ENCODE measurements at places on chromosomes 5 and 9. TPM values are rescaled to one million over a fixed set of nuclear protein-coding genes. Genes with fewer than 3 reads are reported as not detected.
A peak's percentile ranks its signal among the peaks of the same experiment; 100 is the strongest.

Gene COL5A1
- not detected for total RNA-seq

Gene CYSRT1
- 0.30 TPM for total RNA-seq

DNA sequence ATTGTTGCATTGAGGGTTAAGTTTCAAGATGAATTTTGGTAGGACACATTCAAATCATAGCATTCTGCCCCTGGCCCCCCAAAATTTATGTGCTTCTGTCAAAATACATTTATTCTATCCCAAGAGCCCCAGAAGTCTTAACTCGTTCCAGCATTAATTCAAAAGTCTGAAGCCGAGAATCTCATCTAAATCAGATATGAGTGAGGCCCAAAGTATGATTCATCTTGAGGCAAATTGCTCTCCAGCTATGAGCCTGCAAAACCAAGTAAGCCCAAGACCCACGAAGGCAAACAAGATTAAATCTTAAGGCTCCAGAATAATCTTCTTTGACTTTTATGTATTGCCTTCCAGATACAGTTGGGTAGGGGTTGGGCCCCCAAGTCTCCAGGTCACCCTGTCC is 19.2 kb downstream of the TNPO1 start:
- no peak overlapping the region for H3K27ac ChIP-seq
- H3K27me3 ChIP-seq: no peaks in the 10 kb centered on the region
- peaks cover 2% of the 10 kb centered on the region for H3K4me1 ChIP-seq

DNA sequence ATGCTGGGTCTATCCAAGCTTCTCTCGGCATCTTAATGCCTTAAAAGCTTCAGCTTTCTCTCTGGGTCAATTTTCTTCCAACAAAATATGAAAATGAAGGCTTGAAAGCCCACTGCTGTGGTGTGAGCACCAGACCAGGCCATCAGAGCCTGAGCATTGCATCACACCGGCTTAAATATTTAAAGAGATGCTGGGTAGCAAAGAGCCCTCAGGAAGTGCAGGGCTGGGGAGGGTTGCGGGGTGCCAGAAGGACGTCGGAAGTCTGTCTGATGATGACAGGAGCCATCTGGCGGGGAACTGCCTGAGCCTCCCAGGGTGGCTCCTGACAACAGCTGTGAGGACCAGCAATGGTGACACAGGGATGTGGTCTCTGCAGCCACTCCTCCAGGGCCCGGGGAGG is 185.5 kb downstream of the OLFM1 start:
- H3K4me1 ChIP-seq: no peaks in the 10 kb centered on the region
- H3K27me3 ChIP-seq: peaks cover 34% of the 10 kb centered on the region
- no peak for DNase-seq
- H3K36me3 ChIP-seq: no peaks in the 10 kb centered on the region
- H3K4me3 ChIP-seq: no peak overlapping the region
- no peak overlapping the region for H3K27ac ChIP-seq

- peaks cover 15% of the 10 kb centered on the region for H3K36me3 ChIP-seq
- H3K4me1 ChIP-seq: no peaks in the 10 kb centered on the region
- DNase-seq: no peak
- H3K27me3 ChIP-seq: no peaks in the 10 kb centered on the region
Observed at GRCh38 chr9:482739-483138, 268.1 kb downstream of the DOCK8 start.

DNA sequence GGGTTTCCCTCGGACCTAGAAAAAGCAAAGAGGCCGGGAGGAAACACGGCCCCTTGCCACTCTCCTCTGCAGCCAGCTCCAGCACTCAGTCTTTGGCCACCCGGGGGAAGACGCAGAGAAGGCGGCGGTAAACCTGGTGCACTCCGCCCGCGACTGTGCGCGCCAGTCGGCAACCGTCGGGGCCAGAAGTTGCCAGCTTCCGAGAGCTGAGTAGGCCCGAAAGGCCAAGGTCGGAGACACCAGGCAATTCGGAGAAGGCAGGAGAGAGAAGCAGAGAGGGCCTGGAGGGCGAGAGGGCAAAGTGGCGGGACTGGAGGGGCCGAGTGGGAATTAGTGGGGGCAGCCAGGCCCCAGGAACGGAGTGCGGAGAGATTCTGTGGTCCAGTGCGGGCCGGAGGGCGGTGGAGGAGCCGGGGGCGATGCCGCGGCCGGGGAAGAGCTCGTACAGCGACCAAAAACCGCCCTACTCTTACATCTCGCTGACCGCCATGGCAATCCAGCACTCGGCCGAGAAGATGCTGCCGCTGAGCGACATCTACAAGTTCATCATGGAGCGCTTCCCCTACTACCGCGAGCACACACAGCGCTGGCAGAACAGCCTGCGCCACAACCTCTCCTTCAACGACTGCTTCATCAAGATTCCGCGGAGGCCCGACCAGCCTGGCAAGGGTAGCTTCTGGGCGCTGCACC is at the start of gene FOXB2:
Gene FOXB2, plus strand, starts transcription at position 420 of the 690 bp plus-strand sequence. Its CDS starts 0 bp downstream, at position 420.
- peaks cover 5% of the 10 kb centered on the region for H3K36me3 ChIP-seq
- peaks cover 38% of the 10 kb centered on the region for H3K27me3 ChIP-seq
- peaks cover 16% of the 10 kb centered on the region for H3K4me1 ChIP-seq
- no peak for DNase-seq
- H3K27ac ChIP-seq: no peak within 1 kb of the TSS
- H3K4me3 ChIP-seq: peak within 1 kb of the TSS; percentile 72
